Skeletal muscle cell (primary cell): ENCODE measurements at places on chromosomes 13 and 19.
A peak's percentile ranks its signal among the peaks of the same experiment; 100 is the strongest.

DNA sequence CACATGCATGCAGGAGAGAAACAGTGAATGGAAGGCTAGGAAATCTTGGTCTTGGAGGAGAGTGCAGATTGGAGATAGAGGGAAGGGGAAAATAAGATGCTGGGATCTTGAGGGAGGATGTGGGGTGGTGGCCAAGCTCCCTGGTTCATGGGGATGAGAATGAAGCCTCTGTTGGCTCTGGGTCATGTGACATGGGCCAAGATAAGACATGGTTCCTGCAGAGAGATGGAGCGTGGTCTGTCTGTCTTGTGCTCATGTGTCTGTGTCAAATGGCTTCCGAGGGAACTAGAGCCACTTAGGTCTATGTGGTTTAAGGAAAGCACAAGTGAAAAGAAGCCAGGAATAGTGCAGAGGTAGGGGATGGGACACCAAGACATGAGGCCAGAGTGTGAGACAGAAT lies 30.8 kb upstream of the FFAR2 start:
- DNase-seq = no peak

GRCh38 chr13:108957369-108958012 lies 328.1 kb downstream of the MYO16 start:
- peak; percentile 69 for DNase-seq

DNA sequence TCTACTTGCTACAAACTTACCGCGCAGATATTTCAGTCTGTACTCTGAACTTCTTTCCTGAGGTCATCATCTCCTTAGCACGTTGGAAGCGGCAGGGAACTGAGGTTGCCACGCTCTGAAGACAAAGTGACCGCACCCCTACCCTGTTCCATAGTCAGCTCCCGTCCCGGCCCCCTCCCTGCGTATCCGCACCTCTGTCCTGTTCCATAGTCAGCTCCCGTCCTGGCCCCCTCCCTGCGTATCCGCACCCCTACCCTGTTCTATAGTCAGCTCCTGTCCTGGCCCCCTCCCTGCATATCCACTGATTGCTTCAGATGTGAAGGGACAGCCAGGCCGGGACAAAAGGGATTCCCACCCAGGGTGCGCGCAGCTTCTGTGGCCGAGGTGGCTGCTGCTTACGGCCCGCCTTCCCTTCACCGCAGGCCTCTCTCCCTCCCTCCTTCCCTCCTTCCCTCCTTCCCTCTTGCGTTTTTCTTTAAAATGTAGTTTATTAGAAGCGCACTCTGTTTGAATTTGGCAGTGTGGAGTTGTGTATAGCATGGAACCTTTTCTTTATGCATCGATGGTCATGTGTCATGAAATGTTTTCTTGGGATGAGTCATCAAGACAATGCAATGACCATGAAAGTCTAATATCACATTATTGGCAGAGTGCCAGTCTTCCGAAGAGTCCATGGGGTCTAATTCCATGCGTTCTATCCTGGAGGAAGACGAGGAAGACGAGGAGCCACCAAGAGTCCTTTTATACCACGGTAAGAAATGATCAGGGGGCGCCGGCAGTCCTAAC lies 21.9 kb upstream of the NDUFS7 start:
- DNase-seq = peak; percentile 52

DNA sequence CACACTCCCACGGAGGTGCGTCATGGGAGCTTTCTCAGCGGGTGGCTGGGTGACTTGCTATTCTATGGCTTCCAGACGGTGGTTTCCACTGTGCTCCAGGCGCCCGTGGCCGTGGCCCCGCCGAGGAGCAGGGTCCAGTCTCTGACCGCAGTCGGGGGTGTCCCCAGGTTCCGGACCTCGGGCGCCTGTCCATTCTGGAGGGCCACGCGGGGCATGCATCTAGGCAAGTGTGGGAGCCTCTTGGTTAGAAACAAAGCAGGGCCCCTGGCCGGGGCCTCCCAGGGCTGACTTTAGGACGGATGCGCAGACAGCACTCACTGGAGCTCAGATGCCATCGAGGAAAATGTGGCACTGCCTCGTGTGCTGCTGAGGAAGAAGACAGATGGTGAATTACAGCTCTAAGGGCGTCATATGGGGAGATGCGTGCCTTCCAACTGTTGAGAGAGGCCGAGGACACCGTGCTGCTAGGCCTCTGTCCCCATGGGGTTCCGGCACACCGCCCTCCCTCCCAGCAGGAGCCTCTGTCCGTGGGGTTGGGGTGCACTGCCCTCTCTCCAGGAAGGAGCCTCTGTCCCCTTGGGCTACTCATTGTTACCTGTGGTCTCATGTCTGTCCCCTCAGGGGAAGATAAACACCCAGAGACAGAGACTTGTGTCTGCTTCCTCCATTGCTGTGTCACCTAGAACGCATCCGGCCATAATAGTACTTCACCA lies 38.1 kb downstream of the TMEM255B start:
- no peak for DNase-seq

DNA sequence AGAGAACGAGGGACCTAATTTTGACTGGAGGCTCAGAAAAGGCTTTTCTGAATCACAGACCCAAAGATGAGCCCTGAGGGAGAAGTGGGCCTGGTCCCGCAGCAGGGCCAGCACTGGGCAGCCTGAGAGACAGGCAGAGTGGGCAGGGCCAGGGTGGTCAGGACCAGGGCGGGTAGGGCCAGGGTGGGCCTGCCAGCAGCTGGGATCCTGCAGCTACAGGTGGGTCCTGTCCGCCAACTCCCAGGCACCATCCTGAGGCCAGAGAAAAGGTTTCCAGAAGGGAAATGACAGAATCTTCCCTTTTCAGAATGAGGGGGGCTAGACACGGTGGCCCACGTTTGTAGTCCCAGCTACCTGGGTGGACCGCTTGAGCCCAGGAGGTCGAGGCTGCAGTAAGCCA lies 23.7 kb downstream of the LATS2 start:
- DNase-seq = no peak

GRCh38 chr19:31818798-31819105 lies 469.5 kb upstream of the TSHZ3 start:
- DNase-seq = no peak

DNA sequence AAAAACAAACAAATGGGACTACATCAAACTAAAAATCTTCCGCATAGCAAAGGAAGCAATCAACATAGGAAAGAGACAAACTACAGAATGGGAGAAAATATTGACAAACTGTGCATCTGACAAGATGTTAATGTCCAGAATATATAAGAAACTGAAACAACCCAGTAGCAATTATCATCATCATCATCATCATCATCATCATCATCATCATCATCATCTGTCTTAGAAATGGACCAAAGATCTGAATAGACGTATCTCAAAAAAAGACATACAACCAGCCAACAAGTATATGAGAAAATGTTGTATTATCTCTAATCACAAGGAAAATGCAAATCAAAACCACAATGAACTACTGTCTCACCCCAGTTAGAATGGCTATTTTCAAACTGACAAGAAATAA lies 173.9 kb downstream of the PRR20E start:
- no peak for DNase-seq

- DNase-seq = no peak
Observed at GRCh38 chr19:334296-335071, 10.1 kb downstream of the MIER2 start.

- no peak for DNase-seq
Observed at GRCh38 chr19:48489608-48490216, 20.5 kb downstream of the CYTH2 start.

DNA sequence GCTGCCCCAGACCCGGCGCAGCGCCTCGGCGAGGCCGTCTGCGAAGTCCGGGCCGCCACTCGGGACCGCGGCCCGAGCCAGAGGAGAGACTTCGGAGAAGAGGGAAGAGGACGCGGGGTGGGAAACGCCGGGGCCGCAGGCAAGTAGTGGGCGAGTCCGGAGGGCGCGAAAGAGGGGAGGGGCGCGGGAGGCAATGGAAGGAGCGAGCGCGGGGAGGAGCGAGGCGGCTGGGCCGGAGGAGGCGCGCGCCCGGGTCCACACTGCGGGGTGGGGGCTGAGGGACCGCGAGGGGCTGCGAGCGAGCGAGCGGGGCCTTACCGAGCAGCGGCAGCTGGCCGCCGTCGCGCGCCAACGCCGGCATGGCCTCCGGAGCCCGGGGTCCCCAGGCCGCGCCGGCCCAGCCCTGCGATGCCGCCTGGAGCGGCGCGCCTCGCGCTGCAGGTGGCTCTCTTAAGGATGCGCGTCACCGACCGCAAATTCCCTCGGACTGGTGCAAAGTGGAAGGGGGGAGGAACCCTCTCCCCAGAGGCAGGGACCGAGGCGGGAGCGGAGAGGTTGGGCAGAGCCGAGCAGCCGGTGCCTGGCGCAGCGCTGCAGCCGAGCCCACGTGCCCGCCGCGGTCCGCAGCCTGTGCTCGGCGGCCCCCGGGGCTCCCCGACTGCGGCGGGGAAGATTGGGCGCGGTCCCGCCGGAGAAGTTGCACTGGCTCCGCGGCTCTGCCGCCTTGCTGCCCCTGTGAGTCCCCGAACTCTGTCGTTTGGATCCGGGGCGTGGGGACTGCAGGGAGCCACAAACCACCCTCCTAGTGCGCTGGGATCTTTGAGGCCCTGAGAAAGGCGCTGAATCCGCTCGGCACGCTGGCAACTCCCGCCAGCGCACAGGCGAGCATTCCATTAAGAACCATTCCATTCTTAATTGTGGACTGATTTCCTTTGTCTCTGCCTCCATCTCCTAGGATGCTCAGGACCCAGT lies at the start of gene FLT3:
Gene FLT3 (minus strand): TSS at position 427 of the 972 bp plus-strand sequence. CDS start 66 bp downstream, at position 361.
- no peak for DNase-seq

DNA sequence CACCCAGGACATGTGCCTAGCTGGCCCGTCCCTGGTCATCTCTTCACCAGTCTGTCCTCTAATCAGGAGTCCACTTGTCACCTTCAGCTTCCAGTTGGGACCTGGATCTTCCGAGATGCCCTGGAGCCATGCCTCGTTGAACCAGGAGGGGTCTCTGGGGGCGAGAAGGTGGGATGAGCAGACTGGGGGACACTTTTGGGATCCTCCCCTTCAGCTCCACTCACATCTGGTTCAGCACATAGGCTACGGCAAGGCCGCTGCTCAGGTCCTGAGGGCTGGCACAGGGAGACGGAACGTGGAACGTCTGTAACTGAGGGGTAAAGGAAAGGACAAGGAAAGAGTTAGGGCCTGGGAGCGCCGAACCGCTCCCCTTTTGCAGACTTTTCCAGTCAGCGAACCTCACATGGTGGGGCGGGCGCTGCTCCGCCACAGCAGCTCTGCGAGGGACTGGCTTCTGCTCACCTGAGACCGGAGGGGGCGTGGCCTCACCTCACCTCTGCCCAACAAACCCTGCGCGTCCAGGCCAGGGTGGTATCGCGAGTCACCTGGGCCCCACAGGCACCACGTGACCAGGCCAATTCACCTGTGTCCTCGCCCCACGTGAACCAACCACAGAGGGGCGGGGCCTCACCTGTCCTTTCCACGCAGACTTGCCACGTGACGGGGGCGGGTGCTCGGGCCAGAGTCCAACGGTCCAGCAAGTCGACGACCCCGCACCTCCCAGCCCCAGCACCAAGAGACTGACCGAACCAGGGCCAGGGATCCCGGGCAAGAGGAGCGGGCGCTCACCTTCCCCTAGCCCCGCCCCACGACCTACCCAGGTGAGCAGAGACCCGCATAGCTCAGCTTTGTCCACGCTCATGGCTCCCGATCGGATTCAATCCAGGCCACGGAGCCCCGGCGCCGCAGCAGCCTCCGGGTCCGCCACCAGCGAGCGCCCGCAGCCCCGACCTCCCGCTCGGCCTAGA lies at the start of gene HOOK2:
Gene HOOK2 (minus strand): TSS at position 965 of the 968 bp plus-strand sequence. CDS start 103 bp downstream, at position 862.
- no peak for DNase-seq

DNA sequence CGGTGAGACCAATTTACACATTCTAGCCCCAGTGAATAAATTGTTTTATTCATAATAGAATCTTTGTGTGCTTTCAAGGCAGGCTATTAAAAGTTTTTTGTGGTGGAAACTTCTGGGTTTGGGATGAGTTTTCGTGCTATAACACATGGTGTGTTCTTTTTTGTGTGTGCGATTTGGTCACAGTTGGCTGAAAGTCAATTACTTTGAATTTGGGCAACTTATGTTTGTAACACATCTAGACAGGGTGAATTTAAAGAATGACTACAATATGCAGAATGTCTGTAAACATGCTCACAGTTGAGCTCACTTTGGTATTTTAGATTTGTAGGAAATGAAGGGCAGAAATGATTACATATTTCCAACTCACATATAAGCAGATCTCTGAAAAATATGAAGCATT lies 307.1 kb downstream of the OXGR1 start:
- no peak for DNase-seq

- peak; percentile 90 for DNase-seq
Observed at GRCh38 chr19:51359294-51359693, 6.9 kb downstream of the ETFB start.

DNA sequence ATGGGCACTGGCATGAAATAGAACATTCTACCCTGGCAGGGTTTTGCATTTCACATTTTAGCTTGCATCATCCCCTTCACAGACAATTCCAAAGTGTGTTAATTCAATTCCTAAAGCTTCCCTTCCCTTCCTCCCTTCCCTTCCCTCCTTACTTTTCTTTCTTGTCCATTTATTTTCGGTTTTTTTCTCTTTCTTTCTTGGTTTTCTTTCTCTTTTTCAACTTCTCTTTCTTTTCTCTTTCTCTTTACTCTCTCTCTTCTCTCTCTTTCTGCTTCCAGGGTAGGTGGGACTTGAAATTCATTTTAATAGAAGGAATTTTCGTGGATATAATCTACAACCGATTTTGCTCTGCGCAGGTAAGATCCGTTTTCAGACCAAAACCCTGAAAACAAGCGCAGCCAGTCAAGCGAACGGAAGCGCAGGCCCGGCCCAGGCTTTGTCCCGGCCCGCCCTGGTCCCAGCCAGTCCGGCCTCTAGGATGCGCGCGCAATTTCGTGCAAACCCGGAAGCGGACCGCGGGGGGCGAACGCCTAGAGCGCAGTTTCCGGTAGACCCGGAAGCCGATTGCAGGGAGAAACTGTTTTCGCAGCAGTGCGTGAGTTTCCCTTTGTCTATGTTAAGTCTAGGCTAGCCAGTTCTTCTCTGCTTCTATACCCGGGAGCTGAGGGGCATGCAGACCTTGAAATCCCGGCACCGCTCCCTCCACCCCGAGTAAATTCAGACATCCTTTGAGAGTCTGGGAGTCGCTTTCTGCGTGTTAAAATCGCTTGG lies at the start of gene ZNF528:
Gene ZNF528 (plus strand): TSS at position 540 of the 771 bp plus-strand sequence. CDS start 4,165 bp downstream, outside the sequence.
- DNase-seq = peak; percentile 82
